ENCODE measurements at places on chromosomes 6 and 20.
A peak's percentile ranks its signal among the peaks of the same experiment; 100 is the strongest.

DNA sequence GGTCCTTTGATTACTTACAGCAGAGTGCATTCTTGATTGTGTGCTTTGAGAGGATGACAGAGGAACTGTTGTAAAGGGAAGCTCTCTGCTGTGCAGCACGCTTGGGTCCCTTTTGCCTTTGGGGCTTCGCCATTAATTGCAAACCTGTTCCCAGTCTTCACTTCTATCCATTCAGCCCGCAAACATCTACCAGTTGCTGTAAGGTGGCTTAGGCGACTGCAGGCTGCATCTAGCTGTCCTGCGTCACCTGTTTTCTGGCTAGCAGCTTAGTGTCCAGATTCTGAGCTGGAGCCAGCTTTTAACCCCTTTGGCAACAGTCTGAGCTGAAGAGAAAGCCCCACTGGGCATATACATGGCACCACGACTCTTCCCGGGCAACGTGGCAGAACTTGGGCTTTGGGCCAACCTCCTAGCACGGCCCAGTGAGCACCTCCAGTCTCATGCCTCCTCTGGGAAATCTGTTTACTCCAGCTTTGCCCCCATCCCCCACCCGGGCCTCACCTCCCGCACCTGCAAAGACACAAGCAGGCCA, 2.5 kb upstream of the FASTKD5 start:
- no peak for DNase-seq

GRCh38 chr6:143187238-143187923, 126.7 kb downstream of the AIG1 start:
- no peak for DNase-seq

GRCh38 chr6:79435746-79436145, 101.5 kb downstream of the LCA5 start:
- DNase-seq, result no peak

DNA sequence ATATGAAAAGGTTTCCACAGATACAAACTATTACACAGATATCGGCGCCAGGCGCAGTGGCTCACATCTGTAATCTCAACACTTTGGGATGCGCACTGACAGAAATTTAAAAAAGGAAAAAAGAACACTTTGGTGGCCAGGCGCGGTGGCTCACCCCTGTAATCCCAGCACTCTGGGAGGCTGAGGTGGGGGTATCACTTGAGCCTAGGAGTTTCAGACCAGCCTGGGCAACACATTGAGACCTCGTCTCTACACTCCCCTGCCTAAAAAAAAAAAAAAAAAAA, 41.6 kb downstream of the NUDT3 start:
- no peak for DNase-seq

DNA sequence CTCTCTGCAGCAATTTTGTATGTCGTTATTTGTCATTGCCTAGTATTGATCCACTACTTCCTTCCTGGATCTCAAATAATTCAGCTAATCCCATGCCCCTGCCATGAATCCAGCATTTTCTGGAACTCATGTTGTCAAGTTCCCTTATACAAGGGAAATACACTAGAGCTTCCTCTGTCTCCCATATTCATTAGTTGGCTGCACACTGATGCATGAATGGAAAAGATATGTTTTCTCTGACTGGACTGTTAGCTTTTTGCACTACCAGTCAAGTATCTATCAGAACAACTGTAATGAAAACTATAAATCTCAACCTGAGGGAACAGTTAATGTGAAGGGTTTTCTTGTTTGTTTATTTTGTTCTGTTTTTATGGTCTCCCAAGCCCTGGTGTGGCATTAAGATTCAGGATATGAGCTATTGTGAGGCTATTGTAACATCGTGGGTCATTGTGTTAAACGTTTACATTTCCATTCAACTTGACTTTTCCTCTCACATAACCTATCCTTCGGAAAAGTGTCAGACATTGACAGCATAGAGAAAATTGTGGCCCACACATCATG, 102.5 kb upstream of the FAM8A1 start:
- DNase-seq, result no peak

- DNase-seq, result no peak
These were observed 13.5 kb downstream of the FAM83D start for GRCh38 chr20:38939686-38940085.

- DNase-seq, result peak; percentile 17
These were observed 40.7 kb upstream of the SLC2A12 start for GRCh38 chr6:134093007-134093573.

- no peak for DNase-seq
These were observed 378.4 kb downstream of the ARHGAP18 start for GRCh38 chr6:129331450-129332138.

- no peak for DNase-seq
These were observed 77.8 kb downstream of the ISM1 start for GRCh38 chr20:13298692-13299373.

- DNase-seq, result peak; percentile 18
These were observed 603.8 kb downstream of the PRKN start for GRCh38 chr6:162123797-162124196.

DNA sequence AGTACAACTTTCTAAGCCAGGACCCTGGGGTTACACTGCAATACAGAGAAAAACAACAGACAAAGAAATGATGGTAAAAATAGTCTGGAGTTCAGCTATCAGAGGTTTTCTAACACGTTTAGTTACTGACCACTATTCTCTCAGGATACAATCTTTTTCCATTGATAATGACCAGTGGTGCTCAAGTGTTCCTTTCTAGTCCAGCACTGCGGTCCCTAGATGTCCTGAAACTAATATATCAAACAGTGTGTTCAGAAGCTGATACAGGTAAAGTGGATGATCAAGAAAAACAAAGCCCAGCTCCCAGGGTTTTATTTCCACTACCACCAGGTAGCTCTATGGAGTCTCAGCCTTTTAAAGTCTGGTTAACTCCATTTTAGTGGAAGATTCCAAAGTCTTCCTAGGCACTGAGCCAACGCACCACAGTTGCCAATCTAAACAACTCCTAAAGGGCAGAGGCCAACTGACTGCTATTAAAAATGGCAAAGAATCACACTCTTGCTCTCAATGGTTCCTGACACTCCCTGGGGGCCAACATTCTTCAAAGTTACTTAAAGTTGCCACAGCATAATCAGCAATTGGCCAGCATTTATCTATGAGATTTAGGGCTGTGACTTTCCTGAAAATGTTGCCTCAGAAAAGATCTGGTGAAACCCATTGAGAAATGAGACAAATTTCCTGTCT, 38.2 kb downstream of the DZANK1 start:
- no peak for DNase-seq

GRCh38 chr6:162713974-162714780, 13.4 kb downstream of the PRKN start:
- no peak for DNase-seq

DNA sequence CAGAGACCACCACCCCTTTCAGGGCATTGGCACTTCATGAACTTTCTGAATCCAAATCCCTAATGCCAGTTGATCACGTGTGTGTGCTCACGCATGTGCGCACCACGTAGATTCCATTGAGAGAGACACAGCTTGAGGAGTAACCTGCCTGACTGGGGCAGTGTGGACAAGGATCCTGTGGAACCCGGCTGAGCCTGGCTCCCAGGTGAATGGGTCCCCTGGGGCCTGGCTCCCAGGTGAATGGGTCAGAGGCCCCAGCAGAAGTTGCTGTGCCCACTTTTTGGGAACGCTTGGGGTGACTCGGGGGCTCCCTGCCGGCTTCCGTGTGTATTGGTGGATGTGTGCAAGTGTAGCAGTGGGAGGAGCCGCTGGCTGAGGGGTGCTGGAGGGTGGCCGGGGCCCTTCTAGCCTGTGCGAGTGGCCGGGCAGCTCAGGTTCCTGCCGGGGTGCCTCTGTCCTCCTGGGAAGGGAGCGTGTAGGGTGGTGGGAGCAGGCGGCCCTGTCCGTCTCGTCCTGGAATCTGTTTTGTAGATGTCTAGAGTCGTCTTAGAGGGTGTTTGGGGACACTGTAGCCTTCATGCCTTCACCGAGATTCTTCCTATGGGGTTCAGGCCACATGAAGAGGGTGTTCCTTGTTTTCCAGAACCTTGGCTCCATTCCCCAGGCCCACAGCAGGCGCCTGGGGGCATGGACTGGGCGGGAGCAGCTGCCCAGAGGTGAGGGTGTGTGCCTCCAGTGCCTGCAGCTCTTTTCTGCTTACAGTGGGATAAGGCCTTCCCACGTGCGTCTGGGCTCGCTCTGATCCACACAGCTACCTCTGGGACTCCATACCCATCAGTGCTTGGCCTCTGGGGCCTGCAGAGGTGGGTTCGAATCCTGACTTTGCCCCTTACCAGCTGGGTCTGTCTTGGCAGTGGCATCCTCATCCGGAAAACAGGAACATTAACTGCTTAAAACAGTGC, 3.2 kb downstream of the RBM38 start:
- DNase-seq, result no peak

DNA sequence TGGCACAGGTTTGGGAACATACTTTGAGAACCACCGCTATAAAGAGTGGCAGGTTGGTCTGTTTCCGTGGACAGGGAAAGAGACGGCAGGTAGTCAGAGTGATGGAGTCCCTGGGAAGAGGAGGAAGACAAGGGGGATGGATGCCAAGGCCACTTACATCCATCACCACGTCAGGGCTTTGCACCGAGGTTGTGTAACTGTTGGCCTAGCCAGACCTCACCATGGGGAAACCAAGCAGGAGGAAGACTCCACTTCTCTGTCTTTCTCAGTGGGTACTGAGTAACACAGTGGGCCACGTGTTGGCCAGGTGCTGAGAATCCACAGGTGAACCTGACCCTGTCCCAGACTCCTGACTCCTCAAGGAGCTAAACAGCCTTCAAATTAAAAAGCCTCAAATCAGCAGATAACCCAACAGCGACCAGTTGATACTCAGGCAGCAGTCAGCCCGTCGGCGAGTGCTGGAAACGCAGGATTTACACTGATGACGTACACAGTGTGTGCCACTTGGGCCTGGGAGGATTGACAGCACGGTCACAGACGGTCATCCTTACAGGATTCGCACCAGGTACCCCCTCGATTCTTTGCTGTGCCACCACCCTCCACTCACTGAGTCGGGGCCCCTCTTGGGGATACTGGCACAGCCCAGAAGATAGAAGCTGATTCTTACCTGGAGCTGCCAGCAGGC, 134.6 kb upstream of the SNX9 start:
- no peak for DNase-seq

DNA sequence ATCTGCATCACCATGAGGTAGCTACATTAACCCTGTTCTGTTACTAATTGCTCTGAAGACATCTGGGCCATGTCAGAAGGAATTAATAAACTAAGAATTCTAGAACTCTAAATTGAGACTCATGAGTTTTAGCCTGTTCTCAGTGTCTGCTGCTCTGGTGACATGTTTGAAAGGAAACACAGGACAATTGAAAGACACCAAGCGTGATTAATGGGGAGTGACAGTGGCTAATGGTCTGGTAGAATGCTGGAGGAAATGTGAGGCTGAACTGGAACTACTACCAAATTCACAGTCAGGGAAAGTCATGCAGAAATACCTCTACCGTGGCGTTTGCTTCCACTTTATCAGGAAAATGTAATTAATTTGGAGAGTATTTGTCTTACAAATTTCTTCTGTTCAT, 140.0 kb downstream of the TBC1D7 start:
- DNase-seq, result no peak

GRCh38 chr20:40309731-40310130, 379.3 kb downstream of the MAFB start:
- no peak for DNase-seq
